ENCODE measurements at places on chromosomes 5 and 9.

- DNase-seq = no peak
These were observed 2.2 kb upstream of the ALDH1A1 start for GRCh38 chr9:72955126-72955455.

GRCh38 chr5:176677209-176677939 lies 30.1 kb downstream of the TSPAN17 start:
- DNase-seq = no peak

GRCh38 chr5:23353286-23353685 lies 154.1 kb upstream of the PRDM9 start:
- no peak for DNase-seq

DNA sequence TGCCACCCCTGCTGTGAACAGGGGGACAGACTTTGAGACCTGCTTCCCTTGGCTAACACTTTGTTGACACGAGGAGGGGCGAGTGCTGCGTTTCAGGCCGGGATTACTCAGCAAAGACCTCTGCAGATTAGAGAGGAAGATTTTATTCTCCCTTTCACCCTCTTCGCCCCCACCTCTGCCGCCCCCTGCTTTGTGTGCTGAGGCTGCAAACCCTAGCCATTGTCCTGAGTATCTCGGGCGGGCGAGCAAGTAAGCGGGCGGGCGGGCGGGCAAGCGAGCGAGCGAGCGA lies 6.0 kb downstream of the ISL1 start:
- DNase-seq = no peak

DNA sequence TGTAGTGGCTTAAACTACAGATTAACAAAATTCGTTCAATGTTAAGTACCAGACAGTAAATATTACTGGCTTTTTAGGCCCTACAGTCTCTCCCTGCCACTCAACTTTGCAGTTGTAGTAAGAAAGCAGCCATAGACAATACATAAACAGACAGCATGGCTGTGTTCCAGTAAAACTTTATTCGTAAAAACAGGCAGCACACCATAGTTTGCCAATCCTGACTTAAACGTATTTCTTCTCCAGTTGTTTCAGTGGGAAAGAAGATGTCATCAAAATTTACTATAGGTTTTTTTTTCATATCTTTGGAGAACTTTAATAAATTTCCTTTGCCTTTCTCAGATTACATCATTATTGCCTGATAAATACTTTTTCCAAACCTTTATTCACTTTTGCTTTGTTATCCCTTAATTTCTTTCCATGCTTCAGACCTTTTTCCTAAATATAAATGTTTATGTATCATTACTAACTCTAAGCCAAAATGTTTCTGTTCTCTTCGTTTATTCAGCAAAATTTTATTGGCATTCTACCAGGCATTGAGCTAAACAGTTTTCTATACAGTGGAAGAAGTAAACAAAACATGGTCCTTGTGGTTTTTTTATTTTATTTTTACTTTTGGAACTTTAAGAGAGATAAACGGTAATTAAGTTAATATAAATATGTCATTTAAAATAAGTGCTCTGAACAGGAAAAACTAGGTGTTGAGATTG lies 64.5 kb downstream of the SLF1 start:
- DNase-seq = no peak

- DNase-seq = no peak
These were observed 255.9 kb downstream of the FAM114A2 start for GRCh38 chr5:153782589-153783361.

GRCh38 chr9:16422114-16422513 lies 448.4 kb downstream of the BNC2 start:
- DNase-seq = no peak

GRCh38 chr5:126369995-126370731 lies 53.0 kb upstream of the GRAMD2B start:
- DNase-seq = no peak

- no peak for DNase-seq
These were observed 172.5 kb upstream of the GLRA1 start for GRCh38 chr5:152097128-152097527.

GRCh38 chr5:135478938-135479337 lies 26.8 kb upstream of the TIFAB start:
- no peak for DNase-seq

- no peak for DNase-seq
These were observed 804 bp downstream of the ARSI start for GRCh38 chr5:150301901-150302300.

- DNase-seq = no peak
These were observed 4.9 kb upstream of the KIF4B start for GRCh38 chr5:155008669-155009068.

GRCh38 chr9:36341936-36342577 lies 58.0 kb downstream of the RNF38 start:
- DNase-seq = no peak

DNA sequence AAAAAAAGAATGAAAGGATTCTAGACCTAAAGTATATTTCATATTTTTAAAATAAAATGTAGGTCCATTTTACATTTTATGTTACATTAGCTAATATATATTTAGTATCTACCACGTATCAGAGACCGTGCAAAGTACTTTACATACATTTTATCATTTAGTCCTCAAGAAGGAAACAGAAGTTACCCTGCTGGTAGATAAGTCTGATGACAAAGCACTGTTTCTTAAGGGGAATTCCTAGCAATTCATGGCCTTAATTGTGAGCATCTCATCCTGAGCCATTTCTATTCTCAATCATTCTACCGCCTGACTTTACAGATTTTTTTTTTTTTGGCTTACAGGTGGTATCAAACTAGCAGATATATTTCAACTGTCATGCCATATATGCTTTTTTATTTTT lies 367.7 kb downstream of the PRELID2 start:
- no peak for DNase-seq

- no peak for DNase-seq
These were observed 104.7 kb downstream of the DROSHA start for GRCh38 chr5:31427013-31427723.

- no peak for DNase-seq
These were observed 7.8 kb downstream of the IL6ST start for GRCh38 chr5:55986931-55987330.

GRCh38 chr9:84811751-84812074 lies 142.2 kb downstream of the NTRK2 start:
- no peak for DNase-seq

DNA sequence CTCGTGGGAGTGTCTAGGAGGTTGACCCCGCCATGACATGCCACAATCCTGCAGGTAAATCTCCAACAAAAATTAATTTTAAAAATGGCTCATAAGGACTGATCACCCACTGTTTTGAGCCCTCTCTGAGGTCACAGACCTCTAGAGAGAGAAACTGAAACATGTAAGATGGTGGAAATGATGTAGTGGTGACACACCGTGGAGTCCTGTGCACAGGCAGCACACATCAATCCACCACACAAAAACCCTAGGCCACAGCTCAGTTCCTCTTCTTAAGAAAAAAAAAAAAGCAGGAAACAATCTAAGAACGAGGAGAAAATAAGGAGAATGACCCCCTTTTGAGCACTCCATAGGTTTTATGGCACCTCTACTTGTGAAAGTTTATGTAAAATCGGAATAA lies 93.8 kb upstream of the FAM120A start:
- no peak for DNase-seq

DNA sequence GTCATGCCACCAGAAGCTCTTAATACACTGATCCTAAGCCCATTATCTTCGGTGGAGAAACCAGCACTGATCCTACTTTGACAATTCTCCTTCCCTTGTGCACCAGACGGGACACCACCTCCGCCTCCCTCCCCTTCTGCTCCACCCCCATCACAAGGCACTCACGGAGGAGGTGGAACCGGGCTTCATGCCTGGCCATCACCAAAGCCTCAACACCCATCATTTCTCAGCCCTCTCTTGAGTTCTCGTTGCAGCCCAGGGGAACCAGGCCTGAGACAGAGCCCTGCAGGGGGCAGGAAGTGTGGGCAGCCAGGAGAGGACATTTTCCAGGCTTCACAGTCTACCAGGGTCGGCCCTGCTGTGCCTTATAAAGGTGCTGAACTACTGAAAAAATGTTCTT lies 160.5 kb downstream of the GOLPH3 start:
- no peak for DNase-seq

GRCh38 chr5:57929271-57929670 lies 446.7 kb upstream of the ACTBL2 start:
- DNase-seq = no peak

DNA sequence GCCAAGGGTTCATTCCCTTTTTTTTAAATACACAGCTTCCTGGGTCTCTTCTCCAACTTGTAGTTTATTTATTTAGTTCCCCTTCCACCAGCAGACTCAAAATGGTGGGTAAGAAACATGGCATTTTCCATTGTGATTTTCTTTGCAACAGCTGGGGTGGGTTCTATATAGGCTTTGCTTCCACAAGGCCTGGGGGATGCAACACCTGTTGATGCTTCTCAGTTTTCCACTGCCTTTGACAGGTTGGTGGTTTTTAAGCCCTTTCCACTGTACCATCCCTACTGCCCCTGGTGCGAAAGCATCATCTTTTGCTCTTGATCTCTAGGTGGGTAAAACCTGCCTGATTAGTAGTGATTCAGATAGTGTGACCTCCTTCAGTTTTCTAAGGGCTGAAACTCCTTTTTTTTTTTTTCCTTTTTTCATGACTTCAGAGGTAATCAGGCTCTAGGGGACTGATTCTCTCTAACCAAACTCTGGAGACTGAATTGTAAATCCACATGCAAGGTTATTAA lies 8.5 kb downstream of the KDM3B start:
- no peak for DNase-seq

DNA sequence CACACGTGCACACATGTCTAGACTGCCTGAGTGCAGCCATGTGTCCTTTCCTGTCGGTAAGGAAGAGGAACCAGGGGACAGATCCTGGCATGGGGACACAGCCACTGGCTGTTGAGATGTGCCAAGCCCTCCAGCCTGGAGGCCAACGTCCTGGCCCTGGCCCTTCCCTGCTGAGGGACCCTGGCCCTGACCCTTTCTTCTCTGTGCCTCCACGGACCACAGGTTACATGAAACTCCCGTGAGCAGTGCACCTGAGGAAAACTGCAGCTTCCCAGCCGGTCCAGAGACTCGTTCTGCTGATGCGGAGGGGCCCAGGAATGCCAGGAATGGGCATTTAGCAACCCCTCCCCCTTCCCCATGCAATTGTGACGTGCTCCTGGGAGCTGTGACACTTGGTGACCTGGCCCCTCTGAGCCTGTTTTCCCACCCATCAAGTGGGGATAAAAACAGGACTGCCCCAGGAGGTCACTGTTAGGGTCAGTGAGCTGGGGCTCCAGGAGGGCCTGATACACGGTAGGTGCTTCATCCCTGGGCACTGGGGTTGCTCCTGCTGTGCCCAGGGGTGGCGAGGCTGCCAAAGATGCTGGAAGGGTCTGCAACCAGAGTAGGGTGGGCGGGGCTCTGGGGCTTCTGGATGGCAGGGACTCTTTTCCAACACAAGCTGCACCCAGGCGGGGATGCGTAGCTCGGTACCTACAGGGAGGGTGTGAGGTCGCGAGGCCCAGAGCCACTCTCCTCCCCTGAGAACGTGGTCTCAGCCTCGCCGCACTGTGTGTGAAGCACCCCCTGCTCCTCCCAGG lies 151.5 kb downstream of the C9orf50 start:
- DNase-seq = no peak

DNA sequence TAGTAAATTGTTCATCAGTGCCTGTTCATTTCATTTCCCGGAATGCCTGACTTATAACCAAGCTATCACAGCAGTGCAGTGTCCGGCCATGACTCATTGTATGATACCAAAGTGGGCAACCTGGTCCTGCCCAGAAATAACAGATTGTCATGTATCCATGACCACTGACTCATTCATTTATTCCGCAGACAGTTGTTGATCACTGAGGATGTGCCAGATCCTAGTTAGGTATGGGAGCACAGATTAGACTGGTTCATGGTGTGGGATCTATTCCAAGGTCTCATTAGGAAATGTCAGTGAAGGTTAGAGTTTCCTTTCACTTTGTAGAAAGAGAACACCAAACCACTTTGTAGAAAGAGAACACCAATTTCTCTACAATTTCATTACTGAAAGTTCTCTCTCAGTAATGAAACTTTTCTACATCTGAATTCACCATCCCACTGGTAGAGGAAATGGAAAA lies 8.7 kb downstream of the NREP start:
- DNase-seq = no peak

DNA sequence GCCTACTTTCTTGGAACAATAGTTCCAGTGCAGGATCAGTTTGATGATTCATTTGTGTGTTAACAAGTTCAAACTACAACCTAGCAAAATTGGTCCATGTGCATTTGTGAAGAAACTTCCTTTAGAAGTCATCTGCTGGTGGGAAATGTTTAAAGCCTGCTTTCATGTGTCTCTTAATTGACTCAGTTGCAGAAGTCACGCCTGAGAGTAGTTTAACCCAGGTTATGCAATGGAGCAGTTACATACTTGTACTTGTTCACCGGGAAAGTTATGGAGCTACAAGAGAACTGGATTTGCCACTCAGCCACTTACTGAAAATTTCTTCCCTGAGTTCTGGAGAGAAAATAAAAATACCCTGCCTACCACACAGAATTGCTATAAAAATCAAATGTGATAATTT lies 1397.8 kb downstream of the PTPRD start:
- DNase-seq = no peak

GRCh38 chr9:105661011-105661410 lies 1.2 kb upstream of the TAL2 start:
- no peak for DNase-seq

GRCh38 chr5:1490376-1490775 lies 33.4 kb downstream of the LPCAT1 start:
- no peak for DNase-seq

DNA sequence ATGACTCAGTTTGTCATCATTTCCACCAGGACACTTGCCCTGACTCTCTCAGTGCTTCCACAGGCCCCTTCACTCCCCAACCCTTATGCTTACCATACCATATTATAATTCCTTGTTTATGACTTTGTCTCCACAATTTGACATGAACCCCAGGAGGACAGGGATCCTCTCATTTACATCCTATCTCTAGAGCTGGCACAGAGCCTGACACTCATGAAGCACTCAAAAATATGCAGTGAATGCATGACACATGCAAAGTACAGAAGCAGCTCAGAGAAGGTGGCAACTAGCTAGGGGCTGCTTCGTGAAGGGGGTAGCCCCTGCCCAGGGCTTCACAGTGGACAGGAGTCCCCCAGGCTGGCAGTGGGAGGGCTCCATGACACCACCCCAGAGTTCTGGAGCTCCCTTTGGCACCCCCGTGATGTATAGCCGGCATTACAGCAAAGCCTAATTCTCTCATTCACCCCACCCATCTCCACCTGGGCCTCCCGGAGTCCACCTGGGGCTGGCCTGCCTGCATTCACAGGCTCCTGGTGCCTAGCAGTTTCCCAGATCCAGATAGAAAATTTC lies 112.0 kb upstream of the SPOCK1 start:
- no peak for DNase-seq

- no peak for DNase-seq
These were observed 724 bp downstream of the PRRC2B start for GRCh38 chr9:131394464-131395156.

- no peak for DNase-seq
These were observed 209.6 kb upstream of the CDH10 start for GRCh38 chr5:24854350-24854749.

GRCh38 chr5:66223637-66224036 lies 79.5 kb downstream of the SREK1 start:
- no peak for DNase-seq

- no peak for DNase-seq
These were observed 65.3 kb downstream of the TSTD2 start for GRCh38 chr9:97567894-97568202.
